ENCODE measurements at places on chromosomes 13 and 19.

DNA sequence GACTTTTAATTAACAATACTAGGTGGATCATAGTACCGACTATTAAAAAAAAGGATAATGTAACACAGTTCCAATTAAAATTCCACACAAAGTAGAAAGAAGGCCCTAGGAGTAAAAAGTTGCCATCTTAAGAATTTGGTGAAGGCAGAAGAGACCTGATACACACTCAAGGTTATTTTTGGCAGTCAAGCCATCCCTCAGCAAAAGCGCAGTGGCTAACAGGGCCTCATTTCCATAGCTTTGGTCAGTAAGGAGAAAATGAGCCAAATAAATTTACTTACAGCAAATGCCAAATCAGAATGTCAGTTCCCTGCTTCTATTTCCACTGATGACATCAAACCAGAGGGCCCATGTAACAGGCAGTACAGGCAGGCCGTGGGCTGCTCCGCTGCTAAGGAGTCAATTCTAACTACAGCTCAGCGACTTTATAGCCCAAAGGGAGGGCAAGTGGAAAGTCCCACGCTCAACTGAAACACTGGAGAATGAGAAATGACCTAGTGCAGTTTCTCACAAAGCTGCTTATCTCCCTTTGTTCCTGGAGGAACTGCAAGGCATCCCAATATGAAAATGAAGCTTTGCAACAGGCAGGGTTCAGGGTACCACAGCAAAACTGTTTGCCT lies 6.3 kb downstream of the ARGLU1 start:
- no peak for DNase-seq

DNA sequence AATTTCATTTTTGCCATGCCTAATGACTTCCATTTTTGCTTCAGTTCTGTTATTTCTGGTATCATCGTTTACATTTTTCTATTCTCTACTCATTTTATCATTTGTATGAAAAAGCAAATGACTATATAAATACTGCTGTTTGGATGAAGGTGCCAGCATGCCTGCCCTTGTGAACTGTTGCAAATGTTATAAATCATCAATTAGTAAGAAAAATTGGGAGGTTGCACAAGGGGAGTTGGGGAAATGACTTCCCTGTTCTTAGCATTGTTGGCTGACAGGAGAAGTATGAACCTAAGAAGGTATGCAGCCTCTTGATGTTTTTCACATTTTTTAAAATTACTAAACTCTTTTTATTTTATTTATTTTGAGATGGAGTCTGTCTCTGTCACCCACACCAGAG lies 15.1 kb downstream of the SAFB start:
- no peak for DNase-seq

DNA sequence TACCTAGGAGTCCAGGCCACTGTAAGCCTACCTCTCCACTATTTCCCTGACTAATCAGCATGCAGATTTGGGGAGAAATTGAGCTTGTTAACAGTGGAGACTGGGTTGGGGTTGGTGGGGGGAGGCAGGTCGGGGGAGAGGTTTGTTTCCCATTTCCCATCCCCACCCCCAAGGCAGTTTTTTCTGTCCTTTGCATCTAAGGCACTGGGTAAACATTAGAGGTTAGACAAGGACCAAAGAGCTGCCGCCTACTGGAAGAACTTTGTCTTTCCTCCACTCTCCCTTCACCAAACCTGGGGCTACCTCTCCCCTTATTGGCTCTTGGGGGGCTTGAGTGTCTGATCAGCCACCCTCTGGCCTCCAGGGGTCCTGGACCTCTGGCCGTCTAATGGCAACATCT lies 953 bp downstream of the KCNN4 start:
- DNase-seq: no peak

GRCh38 chr19:4337906-4338440 lies 654 bp downstream of the STAP2 start:
- DNase-seq: no peak

DNA sequence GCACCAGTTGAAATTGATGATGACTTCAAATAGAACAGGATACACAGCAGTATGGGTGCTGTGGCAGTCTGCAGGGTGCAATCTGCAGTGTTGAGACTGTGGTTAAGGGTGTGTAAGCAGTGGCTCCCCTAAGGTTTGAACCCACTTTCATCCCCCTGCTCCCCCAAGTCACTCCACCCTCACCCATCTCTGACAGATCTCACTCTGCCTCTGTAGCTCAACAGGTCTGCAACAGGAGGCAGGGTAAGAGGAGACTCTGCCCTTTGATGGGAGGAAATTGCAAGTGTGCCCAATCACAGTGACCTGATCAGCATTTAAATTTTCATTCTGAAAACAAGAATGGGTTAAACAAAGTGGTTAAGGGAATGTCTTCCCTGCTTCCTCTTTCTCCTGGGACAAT lies 92.4 kb downstream of the DCT start:
- DNase-seq: no peak

Data from left lung (tissue), 14 donors.